ENCODE measurements at places on chromosomes 1 and 21. TPM values are rescaled to one million over a fixed set of nuclear protein-coding genes. Genes with fewer than 3 reads are reported as not detected.

- no peak overlapping the region for H3K27ac ChIP-seq
- no peak overlapping the region for H3K4me3 ChIP-seq
- H3K27me3 ChIP-seq = peaks cover 60% of the 10 kb centered on the region
- H3K4me1 ChIP-seq = no peaks in the 10 kb centered on the region
- H3K36me3 ChIP-seq = no peaks in the 10 kb centered on the region
- no peak for DNase-seq
These were observed 45.8 kb downstream of the TFF3 start for GRCh38 chr21:42269386-42269785.

Gene GSTM4
- total RNA-seq = 38.8 TPM

DNA sequence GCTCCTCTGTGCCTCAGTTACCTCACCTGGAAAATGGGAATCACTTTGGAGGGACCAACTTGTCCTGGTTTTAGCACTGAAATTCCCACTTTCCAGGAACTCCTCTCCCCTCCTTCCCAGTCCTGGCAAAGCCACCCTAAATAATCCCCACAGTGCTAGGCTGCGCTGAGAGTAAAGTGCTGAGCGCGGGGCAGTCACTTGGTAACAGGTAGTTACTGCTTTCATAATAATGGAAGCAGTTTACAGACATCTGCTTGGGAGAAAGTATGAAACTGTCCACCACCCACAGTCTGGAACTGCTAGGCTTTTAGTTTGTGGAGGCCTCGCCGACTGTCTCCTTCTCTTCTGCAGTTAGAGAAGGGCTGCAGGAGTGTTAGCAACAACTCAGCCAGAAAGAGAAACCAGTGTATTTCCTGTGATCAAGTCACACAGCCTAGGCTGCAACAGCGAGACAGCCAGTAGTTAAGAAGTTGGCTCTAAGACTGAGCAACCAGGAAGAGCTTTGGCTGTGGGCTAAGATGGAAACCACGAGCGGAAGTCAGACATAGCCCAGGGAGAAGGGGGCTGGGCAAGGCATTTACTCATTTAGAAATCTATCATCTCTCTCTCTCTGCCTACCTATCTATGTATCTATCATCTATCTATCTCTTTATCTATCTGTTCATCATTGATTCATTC is 30.8 kb upstream of the ABCG1 start:
- H3K4me3 ChIP-seq = no peak overlapping the region
- no peak for DNase-seq
- peaks cover 22% of the 10 kb centered on the region for H3K27me3 ChIP-seq
- H3K27ac ChIP-seq = no peak overlapping the region

- H3K36me3 ChIP-seq = peaks cover 15% of the 10 kb centered on the region
- no peaks in the 10 kb centered on the region for H3K4me1 ChIP-seq
- no peak overlapping the region for H3K27ac ChIP-seq
These were observed 6.6 kb downstream of the PEF1 start for GRCh38 chr1:31637915-31638673.

DNA sequence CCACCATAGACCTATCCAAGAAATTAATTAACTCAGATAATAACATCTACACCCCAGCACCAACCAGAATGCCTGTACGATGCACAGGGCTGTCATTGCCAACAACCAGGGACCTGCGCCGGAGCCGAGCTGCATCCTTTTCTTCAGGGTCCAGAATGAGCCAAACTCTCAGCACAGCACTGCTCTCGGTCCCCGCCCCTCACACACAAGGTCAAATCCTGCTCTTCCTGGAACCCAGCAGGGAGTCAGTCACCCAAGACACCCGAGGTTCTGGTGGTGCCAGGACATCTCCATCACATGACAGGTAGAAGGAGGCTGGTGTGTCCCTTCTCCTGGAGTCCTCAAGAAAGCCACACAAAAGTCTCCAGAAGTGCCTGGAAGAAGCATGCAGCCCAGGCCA is 31.9 kb downstream of the NPHP4 start:
- no peak overlapping the region for H3K27ac ChIP-seq
- no peaks in the 10 kb centered on the region for H3K27me3 ChIP-seq
- peaks cover 12% of the 10 kb centered on the region for H3K4me1 ChIP-seq
- H3K36me3 ChIP-seq = peaks cover 53% of the 10 kb centered on the region
- no peak overlapping the region for H3K4me3 ChIP-seq
- no peak for DNase-seq

Gene DNAJC11
- 121 TPM for total RNA-seq

Gene HCN3
- 6.6 TPM for total RNA-seq

DNA sequence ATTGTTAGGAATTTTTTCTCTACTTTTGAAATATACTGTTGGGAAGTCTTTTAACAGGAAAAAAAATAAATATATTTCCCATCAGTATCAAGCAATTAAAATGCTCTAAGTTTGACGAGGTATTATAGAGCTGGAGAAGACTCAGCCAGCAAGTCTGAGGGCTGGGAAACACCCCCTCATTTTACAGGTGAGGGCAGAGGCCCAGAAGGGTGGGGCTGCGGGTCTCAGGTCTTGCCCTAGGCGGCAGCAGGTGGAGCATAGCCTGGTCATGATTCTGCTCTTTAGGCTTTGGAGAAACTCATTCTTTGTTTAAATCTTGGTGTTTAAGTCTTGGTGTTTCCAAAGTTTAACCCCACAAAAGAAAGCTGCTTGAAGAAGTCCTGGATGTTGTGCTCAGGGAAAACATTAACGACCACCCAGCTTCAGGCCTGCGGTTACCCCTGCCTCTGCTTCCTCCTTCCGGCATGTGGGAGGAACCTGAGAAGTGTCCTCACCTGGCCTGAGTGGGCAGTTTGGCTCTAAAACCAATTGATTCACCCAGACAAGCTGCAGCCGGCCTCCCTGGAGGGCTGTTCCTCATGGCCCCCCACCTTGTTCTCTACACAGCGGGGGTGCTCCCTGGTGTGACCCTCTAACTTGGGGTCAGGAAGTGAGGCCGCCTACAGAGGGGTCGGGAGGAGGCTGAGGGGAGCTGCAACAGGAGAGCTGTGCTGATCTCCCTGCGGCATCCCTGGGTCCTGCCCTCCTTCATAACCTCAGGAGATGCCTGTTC is 41.7 kb downstream of the OLFML2B start:
- no peak for DNase-seq
- no peak overlapping the region for H3K4me3 ChIP-seq
- H3K4me1 ChIP-seq = peaks cover 13% of the 10 kb centered on the region
- H3K27me3 ChIP-seq = peaks cover 13% of the 10 kb centered on the region
- H3K36me3 ChIP-seq = no peaks in the 10 kb centered on the region
- no peak overlapping the region for H3K27ac ChIP-seq

GRCh38 chr1:27513958-27514357 is 24.0 kb upstream of the WASF2 start:
- peaks cover 34% of the 10 kb centered on the region for H3K4me1 ChIP-seq
- peak overlapping the region; percentile 53 for H3K27ac ChIP-seq
- H3K4me3 ChIP-seq = no peak overlapping the region
- H3K36me3 ChIP-seq = no peaks in the 10 kb centered on the region
- H3K27me3 ChIP-seq = no peaks in the 10 kb centered on the region

DNA sequence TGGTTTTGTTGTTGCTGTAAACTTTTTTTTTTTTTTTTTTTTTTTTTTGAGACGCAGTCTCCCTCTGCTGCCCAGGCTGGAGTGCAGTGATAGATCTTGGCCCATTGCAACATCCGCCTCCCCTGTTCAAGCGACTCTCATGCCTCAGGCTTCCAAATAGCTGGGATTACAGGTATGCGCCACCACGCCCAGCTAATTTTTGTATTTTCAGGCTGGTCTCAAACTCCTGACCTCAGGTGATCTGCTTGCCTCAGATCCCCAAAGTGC is 78.9 kb upstream of the SLC45A1 start:
- H3K4me1 ChIP-seq = no peaks in the 10 kb centered on the region
- H3K36me3 ChIP-seq = no peaks in the 10 kb centered on the region
- no peak overlapping the region for H3K4me3 ChIP-seq
- DNase-seq = no peak
- no peak overlapping the region for H3K27ac ChIP-seq

DNA sequence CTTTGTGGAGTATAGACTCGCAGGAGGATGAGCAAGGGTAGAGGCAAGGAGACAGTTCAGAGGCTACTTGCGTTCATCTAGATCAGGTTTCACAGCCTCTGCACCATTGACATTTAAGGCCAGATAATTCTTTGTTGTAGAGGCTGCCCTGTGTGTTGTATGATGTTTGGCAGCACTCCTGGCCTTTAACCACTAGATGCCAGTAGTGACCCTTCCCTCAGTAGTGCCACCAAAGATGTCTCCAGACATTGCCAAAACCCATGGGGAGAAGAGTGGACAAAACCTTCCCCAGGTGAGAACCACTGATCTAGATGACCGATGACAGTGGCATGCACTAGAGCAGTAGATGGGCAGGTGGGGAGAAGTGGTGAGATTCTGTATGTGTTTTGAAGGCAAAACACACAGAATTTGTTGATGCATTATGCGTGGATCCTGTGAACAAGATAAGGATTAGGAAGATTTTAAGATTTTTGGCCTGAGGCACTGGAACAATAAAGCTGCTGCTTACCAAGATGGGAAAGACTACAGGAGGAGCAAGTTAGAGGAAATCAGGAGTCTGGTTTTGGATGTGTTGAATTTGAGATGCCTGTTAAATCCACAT is 9.9 kb upstream of the COG2 start:
- no peak overlapping the region for H3K27ac ChIP-seq
- no peak for DNase-seq
- no peak overlapping the region for H3K4me3 ChIP-seq
- peaks cover 12% of the 10 kb centered on the region for H3K27me3 ChIP-seq
- H3K4me1 ChIP-seq = no peaks in the 10 kb centered on the region
- no peaks in the 10 kb centered on the region for H3K36me3 ChIP-seq

DNA sequence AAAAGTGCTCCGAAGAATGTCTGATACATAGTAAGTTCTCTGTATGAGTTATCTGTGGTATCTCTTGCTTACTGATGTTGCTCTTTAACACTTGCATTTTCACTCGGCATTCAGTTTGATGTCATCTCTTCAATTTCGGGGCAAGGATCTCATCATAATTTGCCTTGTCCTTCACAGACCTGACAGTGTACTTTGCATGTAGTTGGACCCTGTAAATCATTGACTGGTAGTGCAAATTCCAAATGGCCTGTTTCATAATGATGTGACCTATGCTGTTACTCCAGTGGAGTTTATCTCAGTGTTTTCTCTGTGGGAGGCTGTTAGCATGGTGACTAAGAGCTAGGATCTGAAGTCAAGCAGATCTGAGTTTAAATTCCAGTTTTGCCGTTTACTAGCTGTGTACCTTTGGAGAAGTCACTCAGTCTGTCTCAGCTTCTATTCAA is 34.2 kb upstream of the ABCD3 start:
- no peaks in the 10 kb centered on the region for H3K27me3 ChIP-seq
- no peaks in the 10 kb centered on the region for H3K4me1 ChIP-seq
- no peak for DNase-seq

DNA sequence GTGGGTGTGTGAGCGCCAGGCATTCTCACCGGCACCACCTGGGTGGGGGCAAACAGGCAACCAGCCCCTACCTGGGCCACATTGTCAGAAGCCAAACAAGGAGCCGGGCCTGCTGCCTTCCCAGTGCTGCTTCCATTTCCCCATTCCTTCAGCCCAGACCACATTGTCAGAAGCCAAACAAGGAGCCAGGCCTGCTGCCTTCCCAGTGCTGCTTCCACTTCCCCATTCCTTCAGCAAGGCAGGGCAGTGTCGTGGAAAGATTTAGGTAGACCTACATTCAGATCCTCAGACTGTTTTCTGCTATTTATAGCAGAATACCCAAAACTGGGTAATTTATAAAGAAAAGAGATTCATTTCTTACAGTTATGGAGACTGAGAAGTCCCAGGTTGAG is 47.0 kb upstream of the EFHD2 start:
- H3K27me3 ChIP-seq = peaks cover 5% of the 10 kb centered on the region
- H3K36me3 ChIP-seq = no peaks in the 10 kb centered on the region
- no peak overlapping the region for H3K27ac ChIP-seq
- H3K4me1 ChIP-seq = peaks cover 12% of the 10 kb centered on the region

DNA sequence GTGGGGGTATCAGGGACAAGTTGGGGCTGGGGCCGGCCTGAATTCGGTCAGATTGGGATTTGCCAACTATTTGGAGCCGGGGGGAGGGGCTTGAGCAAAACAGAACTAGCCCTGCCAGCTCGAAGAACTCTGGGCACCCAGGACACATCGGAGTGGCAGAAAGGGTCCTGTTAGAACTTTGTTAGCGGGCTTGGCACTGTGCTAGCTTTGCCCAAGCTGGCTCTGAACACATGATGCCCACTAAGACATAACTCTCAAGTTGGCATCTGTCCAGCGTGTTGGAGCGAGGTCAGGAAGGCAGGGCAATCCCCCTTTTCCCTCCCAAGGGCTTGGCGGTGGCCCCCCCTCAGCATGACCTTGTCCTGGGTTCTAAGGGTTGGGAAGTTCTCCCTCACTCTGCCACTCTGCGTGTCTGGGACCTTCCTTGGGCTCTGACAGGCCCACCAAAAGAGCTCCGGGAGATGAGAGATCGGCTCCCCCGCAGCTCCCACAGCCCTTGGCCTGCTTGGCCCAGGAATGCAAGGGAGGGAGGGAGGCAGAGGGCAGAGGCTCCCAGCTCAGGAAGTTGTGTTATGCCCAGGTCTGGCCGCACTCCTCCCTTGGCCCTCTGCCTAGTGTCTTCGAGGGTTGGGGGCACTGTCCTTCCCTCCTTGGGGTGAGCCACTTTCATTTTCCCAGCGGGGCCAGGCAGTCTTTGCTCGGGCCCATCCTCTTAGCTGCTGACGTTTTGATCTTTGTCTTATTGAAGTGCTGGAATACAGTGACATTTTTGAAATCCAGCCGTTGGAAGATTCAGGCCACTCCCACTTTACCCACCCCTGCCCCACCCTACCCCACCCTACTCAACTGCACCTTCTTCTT is 1.2 kb downstream of the LMNA start:
- H3K4me3 ChIP-seq = peak overlapping the region; percentile 73
- H3K27me3 ChIP-seq = no peaks in the 10 kb centered on the region
- H3K4me1 ChIP-seq = peaks cover 39% of the 10 kb centered on the region
- no peak for DNase-seq

Gene FCGR1A
- total RNA-seq = not detected

GRCh38 chr1:28050776-28051175 is 37.6 kb downstream of the EYA3 start:
- no peak for DNase-seq
- H3K27ac ChIP-seq = no peak overlapping the region
- H3K36me3 ChIP-seq = peaks cover 59% of the 10 kb centered on the region

DNA sequence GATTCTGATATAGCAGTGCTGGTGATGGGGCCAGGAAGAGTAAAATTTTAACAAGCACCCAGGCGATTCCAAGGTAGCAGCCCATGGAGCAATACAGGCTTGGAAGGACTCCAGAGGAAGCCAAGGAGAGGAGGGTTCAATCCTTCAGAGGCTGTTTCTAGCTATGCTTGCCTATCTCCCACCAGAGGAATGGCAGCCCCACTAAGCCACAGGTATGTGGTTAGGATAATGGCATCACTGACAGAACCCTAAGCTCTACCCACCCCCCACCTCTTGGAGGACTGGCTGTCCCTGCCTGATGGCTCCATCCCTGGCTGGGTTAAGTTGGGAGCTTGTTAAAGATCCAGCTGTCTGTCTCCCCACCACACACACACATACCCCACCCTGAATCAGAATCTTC is 19.3 kb upstream of the PTAFR start:
- no peak for DNase-seq
- no peaks in the 10 kb centered on the region for H3K27me3 ChIP-seq
- no peak overlapping the region for H3K4me3 ChIP-seq
- no peak overlapping the region for H3K27ac ChIP-seq
- H3K4me1 ChIP-seq = peaks cover 21% of the 10 kb centered on the region
- peaks cover 33% of the 10 kb centered on the region for H3K36me3 ChIP-seq

Gene S100A9
- total RNA-seq = 0.80 TPM

Data from K562 (cell line).